ENCODE measurements at places on chromosomes 1 and 21.

- DNase-seq: no peak
Measured at GRCh38 chr1:54417123-54417522, 10.9 kb upstream of the SSBP3 start.

- DNase-seq: no peak
Measured at GRCh38 chr1:44884746-44885145, 41.7 kb upstream of the PTCH2 start.

GRCh38 chr21:14995695-14996490 is 68.9 kb downstream of the NRIP1 start:
- no peak for DNase-seq

DNA sequence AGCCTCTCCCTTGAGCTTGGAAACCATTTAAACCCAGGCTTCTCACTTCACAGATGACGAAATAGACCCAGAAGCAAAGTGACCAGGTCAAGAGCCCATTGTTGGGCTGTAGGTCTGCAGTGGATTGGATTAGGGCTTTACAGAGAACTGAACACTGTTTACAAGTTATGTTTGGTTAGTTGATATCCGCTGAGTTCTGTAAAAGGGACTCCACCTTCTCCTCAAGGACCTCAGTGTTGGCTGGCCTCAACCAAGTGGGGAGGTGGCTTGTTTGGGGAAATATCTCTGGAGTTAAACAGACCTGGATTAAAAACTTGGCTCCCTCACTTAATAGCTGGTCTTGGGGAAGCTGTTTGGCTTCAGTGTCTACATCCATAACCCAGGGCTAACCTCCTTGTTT is 88.1 kb downstream of the UCK2 start:
- no peak for DNase-seq

GRCh38 chr1:180451504-180451903 is 50.9 kb downstream of the ACBD6 start:
- no peak for DNase-seq

DNA sequence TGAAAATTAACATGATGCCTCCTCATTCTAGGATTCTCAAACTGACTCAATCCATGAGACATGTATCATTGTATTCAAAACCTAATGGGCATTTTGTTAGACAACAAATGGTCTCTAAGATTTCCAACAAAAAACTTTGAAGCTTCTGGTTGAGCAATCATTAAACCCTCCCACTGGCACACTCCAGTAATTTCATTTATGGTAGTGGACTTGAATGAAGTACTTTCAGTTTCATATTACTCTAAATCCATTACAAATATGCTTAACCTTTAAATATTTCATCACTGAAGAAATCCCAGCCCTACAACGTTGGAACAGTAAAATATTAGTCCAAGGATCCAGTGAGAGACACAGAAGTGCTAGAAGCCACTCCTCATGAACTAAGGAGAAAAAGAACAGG is 43.5 kb downstream of the GBP6 start:
- DNase-seq: no peak

DNA sequence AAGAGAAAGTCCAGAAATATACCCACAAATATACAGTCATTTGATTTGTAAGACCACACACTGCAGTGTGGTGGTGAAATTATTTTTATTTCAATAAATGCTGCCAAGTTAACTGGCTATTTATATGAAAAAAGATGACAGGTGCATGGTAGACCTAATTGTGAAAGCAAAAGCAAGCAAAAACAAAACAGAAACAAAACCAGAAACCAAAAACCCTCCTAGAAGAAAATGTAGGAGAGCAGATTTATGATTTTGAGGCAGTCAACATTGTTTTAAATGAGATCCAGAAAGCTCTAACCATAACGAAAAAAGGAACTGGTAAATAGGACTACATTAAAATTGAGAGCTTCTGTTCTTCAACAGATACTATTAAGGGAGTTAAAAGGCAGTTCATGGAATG is 303.6 kb downstream of the PRDM2 start:
- DNase-seq: no peak

Measured in central memory CD8-positive, alpha-beta T cell (primary cell).